GM23248 (cell line): ENCODE measurements at places on chromosomes 12 and 14.

- DNase-seq, result peak; percentile 95
Observed at GRCh38 chr14:59254146-59254910, 65.9 kb downstream of the DAAM1 start.

GRCh38 chr14:55502746-55503284 lies 62.4 kb upstream of the TBPL2 start:
- DNase-seq, result no peak

- no peak for DNase-seq
Observed at GRCh38 chr14:71471634-71472355, 460.4 kb upstream of the RGS6 start.

GRCh38 chr12:4908684-4909409 lies 858 bp upstream of the KCNA1 start:
- DNase-seq, result peak; percentile 12

DNA sequence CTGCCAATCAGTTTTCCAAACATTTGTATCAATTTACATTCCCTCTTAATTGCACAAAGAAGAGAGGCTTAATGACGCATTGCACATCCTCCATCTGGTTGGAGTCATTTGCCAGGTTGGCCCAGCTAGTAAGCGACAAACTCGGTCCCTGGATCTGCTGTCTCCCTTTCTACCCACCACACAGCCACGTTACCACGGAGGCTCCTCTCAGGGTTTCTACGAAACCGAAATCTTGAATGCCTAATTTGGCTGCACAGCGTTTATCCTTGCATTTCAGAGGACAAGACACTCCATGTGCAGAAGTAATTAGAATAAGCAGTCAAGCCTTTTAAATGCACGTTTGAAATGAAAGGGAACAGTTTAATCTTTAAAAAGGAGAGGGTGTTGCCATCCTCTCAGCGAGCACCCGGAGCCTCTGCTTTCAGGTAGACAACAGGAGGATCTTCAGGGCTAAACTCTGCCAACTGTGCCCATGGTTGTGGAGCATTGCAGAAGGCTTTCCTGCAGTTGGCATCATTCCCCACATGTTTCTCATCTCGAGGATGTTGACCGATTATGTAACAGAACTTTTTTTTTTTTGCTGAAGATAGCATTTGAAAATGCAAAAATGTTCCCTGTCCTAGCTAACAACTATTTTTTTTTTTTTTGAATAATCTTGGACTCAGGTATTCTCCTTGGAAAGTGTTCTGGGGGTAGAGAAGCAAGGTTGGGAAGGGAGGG lies 37.8 kb downstream of the SLC24A4 start:
- DNase-seq, result peak; percentile 11

- DNase-seq, result peak; percentile 95
Observed at GRCh38 chr12:93778306-93778705, 101.1 kb downstream of the CRADD start.

GRCh38 chr12:90301561-90302133 lies 593.0 kb upstream of the ATP2B1 start:
- DNase-seq, result no peak

GRCh38 chr12:122845041-122845864 lies 10.0 kb downstream of the HIP1R start:
- no peak for DNase-seq

DNA sequence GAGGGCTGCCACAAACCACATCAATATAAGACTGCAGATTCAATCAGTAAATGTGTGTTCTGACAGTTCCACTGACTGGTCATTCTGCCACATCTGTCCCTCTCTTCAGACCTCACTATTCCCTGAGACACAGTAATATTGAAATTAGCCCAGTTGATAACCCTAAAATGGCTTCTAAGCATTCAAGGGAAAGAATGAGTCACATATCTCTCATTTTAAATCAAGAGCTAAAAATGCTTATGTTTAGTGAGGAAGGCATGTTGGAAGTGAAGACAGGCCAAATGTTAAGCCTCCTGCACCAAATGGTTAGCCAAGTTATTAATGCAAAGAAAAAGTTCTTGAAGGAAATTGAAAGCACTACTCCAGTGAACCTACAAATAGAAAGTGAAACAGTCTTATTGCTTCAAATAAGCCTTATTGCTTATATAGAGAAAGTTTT lies 24.5 kb upstream of the KIF21A start:
- DNase-seq, result peak; percentile 5

- DNase-seq, result peak; percentile 84
Observed at GRCh38 chr12:49187184-49187583, 1.7 kb downstream of the TUBA1A start.

- DNase-seq, result no peak
Observed at GRCh38 chr12:111242184-111242583, 126.7 kb downstream of the PHETA1 start.

DNA sequence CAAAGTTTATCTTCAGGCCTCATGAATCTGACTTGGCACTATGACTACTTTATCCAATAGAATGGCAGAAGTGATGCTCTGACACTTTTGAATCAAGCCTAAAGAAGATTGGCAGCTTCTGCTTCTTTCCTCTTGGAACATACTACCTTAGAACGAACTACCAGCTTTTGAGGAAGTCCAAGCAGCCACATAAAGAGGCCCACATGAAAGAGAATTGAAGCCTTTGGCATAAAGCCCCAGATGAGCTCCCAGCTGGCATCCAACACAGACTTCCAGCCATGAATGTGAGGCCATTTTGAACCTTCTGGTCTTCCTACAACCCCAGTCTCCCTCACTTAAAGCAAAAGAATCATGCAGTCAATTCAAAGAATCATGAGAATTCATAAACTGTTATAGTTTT lies 65.8 kb downstream of the EEA1 start:
- no peak for DNase-seq

DNA sequence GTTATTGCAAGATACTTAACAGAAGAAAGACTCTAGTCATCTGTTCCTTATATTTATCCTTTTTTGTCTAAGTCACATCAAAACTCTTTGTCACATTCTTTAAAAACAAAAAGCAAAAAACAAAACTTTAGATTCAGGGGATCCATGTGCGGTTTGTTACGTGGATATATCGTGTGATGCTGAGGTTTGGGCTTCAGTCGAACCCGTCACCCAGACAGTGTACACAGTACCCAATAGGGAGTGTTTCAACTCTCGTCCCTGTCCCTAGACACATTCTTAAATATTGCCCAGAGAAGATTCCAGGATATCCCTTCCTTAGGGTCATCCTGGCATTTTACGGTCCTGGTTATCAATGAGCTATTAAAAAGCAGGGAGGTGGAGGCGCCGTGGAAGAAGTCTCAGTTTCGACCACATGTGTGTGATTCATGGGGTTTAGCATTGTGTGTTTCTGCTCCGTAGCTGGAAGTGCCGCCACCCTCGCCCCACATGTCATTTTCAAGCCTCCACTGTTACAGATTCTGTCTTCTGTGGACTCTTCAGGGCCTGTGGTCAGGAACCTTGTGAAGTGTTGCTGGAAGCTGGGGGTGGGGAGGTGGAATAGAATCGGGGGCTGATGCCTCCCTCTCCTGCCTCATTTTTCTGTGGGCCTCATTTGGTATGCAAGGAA lies 19.9 kb downstream of the CCND2 start:
- no peak for DNase-seq

GRCh38 chr12:459430-460258 lies at the start of gene B4GALNT3:
TSS of gene B4GALNT3 (plus strand) at chr12:459939. CDS start at chr12:460377, 438 bp downstream.
- peak; percentile 62 for DNase-seq

DNA sequence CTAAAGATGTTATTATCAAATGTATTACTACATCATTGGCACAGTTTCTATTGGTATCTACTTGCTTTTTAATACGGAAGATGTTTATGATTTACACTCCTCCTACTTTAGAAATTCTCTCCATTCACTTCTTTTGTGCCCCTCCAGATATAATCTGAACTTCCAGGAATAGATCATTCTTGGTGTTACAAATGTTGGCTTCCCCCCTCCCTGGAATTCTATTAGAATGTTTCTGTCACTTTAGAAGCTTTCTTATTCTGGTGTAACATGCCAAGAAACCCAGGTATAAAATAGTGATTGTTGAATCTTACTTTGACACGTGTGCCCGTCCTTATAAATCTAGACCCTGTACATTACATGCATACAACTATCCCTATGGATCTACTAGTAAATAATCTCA lies 1.2 kb upstream of the WDR20 start:
- no peak for DNase-seq

- DNase-seq, result no peak
Observed at GRCh38 chr14:22420598-22421186, 168.3 kb downstream of the DAD1 start.

DNA sequence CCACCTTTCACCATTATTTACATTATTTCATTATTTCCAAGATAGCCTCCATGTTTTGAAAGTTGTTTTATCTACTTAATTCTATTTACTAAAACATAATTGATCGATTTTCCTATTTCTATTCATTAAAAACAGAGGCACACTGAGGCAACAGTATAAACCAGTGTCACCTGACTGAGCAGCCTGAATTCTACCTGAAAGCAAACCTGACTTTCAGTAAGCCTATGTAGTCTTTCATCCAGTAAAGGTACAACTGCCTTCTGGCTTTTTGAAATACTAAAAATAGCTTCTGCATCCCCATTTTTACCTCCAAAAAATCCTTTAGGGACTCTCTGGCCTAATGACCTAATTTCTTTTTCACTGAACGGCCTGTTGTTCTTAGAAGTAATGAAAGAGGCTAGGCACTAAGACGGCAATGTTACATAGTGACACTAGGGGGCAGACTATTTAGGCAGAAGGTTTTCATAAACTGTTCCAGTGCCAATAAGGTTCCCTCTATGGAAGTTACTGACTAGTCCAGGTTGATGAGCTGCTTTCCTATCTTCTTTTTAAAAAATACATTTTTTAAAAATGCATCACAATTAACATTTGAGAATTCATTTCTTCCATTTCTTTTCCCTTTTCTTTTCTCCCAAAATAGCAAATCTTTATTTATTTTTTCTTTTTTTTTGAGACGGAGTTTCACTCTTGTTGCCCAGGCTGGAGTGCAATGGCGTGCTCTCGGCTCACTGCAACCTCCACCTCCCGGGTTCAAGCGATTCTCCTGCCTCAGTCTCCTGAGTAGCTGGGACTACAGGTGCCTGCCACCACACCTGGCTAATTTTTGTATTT lies 17.5 kb downstream of the ANAPC5 start:
- peak; percentile 85 for DNase-seq

DNA sequence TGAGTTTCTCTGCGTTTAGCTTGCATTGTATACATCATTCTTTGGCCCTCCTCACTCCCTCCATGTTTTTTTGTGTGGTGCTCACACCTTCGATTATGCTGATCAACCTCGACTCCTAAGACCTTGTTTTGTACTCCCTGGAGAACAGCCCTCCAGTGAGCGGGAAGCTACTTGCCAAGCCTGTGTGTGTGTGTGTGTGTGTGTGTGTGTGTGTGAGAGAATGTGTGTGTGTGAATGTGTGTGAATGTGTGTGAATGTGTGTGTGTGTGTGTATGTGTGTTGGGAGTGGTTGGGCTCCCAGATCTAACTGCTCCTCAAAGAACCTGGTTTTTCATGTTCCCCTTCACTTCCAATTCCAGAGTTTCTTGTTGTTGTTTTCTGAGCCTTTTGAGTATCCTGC lies 6.0 kb downstream of the NYNRIN start:
- no peak for DNase-seq

DNA sequence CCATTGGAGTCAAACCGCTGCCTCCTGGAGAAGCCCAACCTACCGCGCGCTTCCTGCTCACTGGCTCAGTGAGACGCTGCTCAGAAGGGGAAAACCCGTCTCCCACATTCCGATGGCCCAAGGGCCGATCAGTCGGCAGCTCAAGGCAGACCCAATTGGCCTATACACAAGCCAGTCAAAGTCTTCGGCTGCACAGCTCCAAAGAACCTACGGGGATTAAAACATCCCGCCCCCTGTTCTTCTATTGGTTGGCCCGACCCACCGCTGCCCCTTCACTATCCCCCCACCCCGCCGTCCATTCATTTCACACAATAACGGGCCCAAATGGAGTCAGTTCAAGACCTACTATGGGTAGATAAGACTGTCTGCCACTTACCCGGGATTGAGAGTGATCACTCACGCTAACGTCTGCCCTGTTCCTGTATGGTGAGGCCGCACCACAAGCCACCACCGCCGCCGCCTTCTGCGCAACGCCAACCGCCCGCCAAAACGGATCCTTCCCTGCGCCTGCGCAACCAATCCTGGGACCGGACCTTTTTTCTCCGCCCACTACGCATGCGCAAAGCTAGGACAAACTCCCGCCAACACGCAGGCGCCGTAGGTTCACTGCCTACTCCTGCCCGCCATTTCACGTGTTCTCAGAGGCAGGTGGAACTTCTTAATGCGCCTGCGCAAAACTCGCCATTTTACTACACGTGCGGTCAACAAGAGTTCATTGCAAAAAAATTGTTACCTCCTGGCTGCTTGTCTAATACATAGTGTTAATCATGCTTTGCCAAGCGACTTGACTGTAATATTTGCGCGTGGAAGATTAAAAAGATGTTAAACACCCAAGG lies at the start of gene CBX5:
CBX5 (minus strand) TSS at position 491 of the 836 bp plus-strand sequence. CDS start 22,472 bp downstream, outside the sequence.
- DNase-seq, result peak; percentile 99

DNA sequence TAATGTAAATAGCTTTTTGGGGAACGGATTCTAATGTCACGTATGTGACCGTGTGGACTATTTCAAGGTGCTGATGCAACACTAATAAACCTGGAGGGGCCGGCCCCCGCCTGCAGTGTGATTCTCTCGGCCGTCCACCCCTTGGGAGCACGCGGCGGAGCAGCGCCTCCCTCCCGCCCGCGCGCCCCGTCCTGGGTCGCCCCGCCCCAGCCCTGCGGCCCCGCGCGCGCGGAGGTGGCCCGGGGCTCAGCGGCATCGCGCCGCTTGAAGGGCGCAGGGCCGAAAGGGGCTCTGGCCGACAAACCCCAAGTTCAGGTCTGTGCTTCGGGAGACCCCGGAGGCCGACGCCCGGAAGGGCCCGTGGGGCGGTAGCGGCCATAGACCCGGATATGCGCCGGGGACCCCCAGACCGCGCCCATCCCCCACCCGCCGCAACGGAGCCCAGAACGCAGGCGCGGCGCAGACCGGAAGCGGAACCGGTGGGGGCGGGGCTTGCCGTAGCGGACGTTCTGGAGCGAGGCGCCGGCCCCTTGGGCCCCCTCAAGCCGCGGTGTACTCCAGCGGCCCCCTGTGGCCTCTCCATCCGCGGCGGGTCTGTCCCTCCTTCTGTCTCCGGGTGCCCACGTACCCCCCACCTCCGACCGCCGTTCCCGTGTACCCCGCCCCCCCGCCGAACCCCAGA lies at the start of gene TEX22:
TEX22 (plus strand) TSS at position 495 of the 682 bp plus-strand sequence. CDS start 803 bp downstream, outside the sequence.
- DNase-seq, result peak; percentile 91

- peak; percentile 87 for DNase-seq
Observed at GRCh38 chr12:122023339-122024131, 1.9 kb downstream of the BCL7A start.

- peak; percentile 57 for DNase-seq
Observed at GRCh38 chr12:55933169-55933798, 2.3 kb downstream of the DGKA start.

- DNase-seq, result peak; percentile 26
Observed at GRCh38 chr12:47378907-47379306, 299.1 kb upstream of the AMIGO2 start.

GRCh38 chr12:69105101-69105962 lies 134.0 kb upstream of the CPSF6 start:
- DNase-seq, result no peak

DNA sequence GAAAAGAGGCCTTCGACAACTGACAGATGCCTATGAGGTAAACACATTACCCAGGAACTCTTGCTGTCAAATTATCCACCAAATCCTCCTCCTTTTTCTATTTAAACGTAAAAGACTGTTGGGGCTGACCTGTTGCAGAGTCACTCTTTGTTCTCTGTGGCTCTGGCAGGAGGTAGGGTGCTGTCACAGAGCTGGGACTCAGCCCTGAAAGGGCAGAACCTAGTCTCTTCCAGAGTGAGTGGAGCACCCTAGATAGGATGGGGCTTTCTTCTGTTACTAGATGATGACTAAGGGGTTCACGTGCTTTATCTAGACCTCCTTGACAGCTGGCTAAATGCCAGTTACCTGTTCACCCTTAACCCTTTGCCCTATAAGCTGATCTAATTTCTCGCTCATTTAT lies 25.7 kb downstream of the FNTB start:
- DNase-seq, result no peak
